ENCODE measurements at places on chromosomes 11 and 22. TPM values are rescaled to one million over a fixed set of nuclear protein-coding genes. Genes with fewer than 3 reads are reported as not detected.

The E2F8 gene
- total RNA-seq = 16.5 TPM

The BTG4 gene
- not detected for total RNA-seq

GRCh38 chr22:49088801-49089791, 738.6 kb downstream of the BRD1 start:
- DNase-seq = no peak

DNA sequence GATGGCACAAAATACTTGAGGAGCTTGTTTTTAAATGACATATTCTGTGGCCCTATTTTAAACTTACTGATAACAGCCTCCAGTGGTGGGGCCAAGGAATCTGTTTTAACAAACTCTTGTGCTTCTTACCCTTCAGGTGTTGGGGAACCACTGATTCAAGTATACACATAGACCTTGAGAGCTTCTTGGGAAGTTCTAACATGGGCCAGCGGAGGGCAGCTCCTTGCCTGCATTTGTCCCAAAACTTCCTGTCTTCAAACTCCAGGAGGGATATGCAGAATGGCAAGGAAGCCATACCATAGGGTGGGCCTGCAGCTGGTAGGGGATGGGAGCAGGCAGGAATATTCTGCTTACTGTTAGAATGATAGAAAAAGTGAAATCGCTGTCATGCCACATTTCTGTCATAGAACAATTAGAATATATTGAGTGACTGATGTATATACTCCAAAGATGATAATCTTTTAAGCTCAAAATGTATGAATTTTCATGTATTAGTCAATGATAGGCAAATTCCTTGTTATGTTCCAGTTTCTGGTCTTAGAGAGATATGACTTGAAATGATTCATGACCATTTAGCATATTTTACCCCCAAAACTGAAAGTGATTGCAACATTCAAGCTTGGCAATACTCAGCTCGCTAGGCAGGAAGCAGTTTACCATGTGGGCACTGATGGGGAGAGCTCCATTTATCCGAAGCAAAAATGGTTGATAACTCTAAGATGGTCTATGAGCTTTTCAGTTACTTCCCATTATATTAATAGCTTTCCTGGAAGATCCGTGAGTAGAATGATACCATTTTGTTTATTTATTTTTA, 9.2 kb downstream of the EXT2 start:
- DNase-seq = no peak

DNA sequence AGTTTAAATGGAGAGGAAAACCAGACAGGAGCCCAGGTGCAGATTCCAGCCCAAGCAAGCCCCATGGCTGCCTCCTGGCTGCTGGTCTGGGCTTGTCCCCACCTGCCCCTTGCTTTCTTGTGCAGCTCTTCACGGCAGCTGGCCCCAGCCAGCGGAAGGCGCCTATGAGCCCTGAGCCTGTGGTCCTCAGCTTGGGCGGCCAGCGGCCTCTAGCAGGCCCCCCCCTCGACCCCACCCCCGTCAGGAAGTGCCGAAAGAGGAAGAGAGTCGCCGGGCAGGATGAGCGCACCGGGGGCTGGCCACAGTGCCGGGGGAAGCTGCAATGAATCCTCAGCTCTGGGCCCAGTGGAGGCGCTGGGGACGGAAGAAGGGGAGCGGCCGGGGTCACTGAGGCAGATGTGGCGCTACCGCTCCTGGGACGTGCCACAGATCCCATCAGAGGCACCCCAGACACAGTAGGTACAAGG, 2.1 kb upstream of the DGKZ start:
- DNase-seq = no peak
